ENCODE measurements at places on chromosomes 7 and 10.

- no peak for DNase-seq
Measured at GRCh38 chr7:130429019-130429418, 11.8 kb downstream of the CEP41 start.

DNA sequence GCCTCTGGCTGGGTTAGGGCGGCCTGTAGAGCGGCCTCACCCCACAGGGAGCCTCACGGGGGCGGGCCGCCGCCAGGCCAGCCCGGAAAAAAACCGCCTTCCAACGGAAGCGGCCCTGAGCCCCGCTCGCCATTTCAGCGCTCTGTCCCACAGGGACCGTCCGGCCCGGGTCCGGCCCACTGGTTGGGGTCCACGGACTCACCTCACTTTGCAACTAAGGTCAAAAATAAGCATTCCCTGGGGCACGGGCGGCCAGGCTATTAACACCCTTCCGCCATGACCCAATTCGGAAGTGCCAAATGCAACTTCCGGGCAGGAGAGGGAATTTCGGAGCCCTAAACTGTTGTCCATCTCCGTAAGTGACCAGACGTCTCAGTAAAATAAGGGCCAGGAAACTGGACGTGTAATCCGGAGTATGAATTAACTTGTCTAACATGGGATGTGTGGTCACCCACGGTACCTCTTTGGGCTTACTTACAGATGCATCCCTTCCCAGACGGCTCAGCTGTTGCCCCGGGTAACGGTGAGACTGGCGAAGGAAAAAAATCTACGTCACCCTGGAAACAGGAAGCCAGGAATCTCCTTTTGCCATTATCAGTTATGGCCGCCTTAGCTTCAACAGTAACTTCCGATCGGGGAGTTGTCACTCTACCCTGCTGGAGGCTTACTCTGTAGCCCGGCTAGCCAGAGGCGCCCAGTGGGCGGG, at the start of gene BBIP1:
Gene BBIP1 (minus strand): TSS at position 538 of the 706 bp plus-strand sequence. CDS start 1,023 bp downstream, outside the sequence.
- DNase-seq: no peak

- no peak for DNase-seq
Measured at GRCh38 chr10:128499956-128500355, 373.7 kb upstream of the MKI67 start.

DNA sequence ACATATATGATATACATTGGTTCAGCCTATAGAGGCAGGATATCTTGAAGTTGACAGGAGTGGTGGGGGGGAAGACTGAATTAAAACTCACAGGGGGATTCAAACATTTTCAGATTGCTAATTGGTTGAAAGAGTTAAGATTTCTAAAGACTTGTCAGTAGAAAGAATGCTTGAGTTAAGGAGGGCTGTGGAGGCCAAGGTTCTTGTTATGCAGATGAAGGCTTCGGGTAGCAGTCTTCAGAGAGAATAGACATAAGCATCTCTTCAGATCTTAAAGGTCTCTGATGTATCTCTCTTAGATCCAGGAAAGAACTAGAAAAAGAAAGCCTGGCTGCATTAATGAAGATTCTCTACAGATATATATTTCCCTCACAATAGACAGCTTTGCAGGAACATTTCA, 209.8 kb upstream of the SEMA3D start:
- DNase-seq: no peak

DNA sequence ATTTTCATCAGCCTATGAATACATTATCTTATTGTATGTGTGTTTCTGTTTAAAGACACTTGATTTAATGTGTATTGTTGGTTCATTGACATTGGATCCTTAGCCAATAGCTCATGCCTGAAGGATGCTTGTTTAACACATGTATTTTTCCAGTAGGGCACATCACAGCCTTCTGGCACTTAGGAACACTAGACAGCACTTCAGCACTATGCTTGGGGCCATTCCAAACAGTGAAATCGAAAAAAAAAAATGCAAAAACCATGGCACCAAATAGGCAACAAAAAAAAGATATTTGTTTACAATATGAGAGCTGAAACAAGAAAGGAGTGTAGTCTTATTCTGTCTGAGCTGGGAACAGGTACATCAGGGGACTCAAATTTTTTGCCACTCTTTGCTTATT, 262.8 kb downstream of the SLC25A13 start:
- DNase-seq: no peak

GRCh38 chr7:50781381-50782293, 1.1 kb downstream of the GRB10 start:
- peak; percentile 35 for DNase-seq
